HS-27A (cell line): ENCODE measurements at places on chromosomes 2 and 18.

- DNase-seq, result no peak
Measured at GRCh38 chr2:71669628-71670429, 216.5 kb downstream of the DYSF start.

DNA sequence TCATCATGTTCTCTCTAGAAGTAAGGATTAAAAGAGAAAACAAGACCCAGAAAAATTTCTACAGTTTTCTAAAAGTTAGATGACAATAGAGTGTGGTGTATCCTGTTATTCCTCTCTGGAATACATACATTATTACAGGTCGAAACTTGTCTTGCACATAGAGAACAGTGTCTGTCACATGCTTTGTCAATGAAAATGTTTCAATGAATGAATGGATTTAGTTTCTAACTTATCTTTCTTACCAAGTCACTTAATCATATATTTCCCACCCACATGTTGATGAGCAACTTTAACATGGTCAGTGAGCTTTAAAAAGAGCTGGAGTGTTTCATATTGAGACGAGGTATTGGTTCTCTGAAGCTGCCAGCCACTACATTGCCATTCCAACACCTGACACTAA, 4.3 kb downstream of the DSG4 start:
- DNase-seq, result no peak

GRCh38 chr2:4597400-4597799, 894.0 kb downstream of the DCDC2C start:
- DNase-seq, result no peak

GRCh38 chr2:62195421-62196277, at the start of gene B3GNT2:
B3GNT2 (plus strand) TSS chr2:62196115; CDS start chr2:62222221, 26,106 bp downstream.
- DNase-seq, result no peak

GRCh38 chr2:204261846-204262245, 283.4 kb upstream of the PARD3B start:
- DNase-seq, result no peak

DNA sequence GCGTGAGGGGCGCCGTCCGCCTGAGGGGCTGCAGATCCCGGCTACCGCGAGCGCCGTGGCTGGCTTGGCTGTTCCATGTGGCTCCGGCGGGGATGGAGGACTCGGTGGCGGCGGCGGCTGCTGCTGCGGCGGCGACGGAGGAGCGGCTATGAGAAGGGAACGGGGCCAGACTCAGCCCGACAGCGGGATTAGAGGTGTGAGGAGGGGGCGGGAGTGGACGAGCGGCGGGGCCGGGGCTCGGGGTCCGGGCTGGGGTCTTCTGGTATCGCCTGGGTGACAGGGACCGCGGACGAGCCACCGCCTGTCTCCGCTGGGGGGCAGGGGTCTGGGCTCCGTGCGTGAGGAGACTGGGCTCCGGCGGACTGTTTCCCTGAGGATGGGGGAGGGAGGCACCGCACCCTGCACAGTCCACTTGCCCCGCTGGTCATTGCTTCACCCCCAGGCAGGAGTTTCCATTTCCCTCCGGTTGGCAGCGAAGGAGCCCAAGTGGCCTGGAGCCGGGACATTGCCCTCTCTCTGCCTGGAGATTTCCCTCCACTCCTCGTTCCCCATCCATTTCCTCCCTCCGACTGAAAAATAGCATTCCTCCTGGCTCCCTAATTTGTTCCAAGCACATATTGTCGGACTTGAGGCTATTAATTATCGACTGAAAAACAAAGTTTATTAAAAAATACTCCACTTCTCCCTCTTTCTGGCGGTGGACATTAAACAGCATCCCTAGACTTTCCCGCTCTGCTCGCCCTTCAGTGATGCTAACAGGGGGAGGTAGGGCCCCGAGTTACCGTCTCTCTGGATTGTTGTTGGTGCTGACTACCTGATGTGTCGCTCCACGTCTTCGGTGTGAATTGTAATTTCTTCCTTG, 577 bp downstream of the EHBP1 start:
- no peak for DNase-seq

GRCh38 chr2:207750345-207750744, 19.4 kb downstream of the FZD5 start:
- no peak for DNase-seq

GRCh38 chr2:153802671-153803070, 69.1 kb upstream of the GALNT13 start:
- no peak for DNase-seq

DNA sequence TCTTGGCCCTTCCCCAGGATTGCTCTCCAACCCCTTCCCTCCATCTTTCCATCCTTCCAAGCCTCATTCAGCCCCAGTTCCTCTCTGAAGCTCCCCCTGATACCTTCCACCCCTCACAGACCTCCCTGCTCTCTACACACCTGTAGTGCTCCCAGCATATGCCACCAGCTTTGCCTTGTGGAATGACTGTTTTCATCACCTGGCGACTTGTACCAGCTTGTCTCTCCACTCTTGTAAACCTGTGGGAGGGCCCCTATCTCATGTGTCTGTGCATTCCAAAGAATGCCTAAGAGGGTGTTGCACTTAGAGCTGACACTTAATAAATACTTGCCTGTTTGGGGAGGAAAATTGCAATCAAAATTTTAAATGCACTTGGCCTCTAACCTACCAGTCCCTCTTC, 198.7 kb downstream of the BCL11A start:
- no peak for DNase-seq

DNA sequence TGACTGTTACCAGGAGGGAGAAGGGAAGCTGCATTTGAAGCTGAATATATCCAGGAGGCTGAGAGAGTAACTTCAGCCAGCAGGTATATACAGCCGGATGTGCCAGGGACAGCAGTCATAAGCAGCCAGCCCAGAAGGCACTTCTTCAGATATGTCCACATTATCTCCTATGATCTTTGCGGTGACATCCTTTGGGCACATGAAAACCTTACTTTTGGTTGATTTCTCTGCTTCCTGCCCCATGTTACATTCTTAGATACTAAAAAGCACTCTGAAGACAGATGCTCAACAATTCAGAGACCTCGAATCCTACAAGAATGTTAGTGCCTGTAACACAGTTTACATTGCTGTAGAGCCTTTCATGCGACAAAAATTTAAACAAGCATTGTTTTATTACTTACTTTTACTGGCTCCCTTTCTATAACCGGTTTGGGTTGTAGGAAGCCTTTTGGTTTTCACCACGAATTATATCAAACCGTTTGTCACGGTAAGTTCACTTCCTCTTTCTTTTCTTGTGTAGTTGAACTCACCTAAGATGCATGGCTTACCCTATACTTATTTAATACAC, 50.3 kb upstream of the TLK1 start:
- no peak for DNase-seq

DNA sequence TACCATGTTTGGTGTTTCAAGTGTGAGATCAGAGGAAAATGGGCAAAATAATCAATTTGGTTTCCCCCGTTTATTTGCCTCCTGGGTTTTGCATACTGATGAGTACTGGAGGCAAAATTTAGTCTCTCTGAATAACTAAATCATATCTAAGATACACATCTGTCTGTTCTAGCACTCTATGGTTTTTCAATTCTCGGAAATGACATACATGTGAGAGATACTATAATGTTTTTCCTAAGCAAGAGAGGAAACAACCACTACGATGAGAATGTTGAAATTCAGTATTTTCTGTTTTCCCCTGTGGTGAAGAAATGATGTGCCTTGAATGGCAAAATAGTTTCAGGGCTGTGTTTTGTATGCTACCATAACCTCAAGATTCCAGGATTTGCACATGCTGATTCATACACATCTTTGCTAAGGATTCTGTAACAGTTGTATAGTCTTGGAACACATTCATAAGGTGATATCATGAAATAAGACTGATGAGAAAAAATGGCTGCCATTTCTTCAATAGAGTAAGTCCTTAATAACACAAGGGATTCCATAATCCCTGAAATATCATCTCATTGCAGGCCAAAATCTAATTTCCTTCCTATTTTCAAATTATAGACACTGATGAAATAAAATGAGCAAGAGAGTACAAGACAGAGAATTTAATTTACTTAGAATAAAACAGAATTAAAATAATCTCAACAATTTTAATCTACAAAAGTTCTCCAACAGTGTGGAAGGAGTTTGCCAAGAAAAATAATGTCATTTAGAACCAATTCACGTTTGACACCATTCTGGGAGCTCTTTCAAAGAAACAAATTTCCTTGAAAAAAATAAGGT, 316.6 kb downstream of the FIGN start:
- DNase-seq, result no peak

- DNase-seq, result no peak
Measured at GRCh38 chr2:86336675-86337243, 667 bp downstream of the REEP1 start.

DNA sequence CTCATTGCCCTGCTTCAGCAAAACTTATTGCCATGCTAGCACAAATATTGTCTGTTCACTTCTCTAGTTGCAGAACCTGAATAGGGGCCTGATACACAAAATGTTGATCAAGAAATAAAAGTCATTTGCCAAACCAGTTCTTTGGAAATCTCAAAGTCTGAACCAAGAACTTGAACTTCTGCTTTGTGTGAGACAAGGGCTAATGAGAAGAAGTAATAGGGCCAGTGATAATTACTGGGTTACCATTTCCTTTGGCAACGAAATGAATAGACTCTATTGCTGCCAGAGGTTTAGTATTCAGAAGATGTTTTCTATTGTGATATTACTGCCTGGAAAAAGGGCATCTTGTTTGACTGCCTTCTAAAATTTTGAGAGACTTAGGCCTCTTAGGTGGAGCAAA, 35.0 kb downstream of the TMEFF2 start:
- DNase-seq, result no peak

DNA sequence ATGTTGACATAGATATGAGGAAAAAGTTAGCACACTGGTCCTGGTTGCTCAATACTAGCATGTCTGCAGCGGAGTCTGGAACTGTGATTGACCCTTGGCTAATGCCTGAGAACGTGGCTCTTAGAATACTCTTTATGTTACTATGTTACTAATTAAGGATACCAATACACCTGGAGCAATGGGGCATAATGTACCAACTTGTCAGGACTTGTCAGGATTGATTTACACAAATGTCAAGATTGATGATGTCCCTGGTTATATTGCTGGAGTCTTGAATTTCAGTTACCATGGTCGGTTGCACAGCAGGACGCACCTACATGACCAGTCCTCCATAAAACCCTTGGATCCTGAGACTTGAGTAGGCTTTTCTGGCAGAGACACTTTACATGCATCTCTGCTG, 810.9 kb downstream of the CPS1 start:
- no peak for DNase-seq

- DNase-seq, result no peak
Measured at GRCh38 chr2:26986576-26986975, 16.1 kb downstream of the MAPRE3 start.

DNA sequence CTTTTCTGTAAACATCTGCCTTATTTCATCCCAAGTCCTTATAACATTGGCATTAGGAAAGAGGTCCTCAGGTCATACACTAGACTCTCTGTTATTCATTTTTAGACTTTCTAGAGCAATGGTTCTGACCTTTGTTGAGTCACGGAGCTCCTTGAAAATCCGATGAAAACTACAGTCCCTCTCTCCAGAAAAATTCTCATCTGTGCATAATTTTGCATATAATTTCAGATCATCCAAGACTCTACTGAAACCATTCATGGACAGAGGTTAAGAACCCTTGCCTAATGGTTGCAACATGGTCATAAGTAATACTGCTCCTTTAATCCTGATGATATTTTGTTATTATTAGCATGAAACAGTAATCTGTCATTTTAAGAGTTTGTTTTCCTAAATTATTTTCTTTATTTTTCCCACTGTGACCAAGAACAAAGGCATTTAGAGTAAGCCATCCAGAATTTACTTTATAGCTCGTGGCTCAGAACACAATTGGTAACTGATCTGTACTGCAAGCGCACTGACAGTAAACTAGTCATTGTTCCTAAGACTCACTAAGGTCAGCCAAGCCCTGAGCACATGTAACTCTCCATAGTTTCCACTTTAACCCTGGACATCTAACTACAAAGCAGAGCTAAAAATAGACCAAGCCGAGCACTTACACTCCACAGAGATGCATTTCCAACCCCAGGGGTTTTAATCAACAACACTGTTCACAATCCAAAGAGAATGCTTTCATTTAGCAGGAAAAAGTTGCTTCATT, 8.4 kb downstream of the MYOM1 start:
- no peak for DNase-seq

GRCh38 chr2:120944575-120944974, 208.9 kb downstream of the GLI2 start:
- DNase-seq, result no peak

- DNase-seq, result no peak
Measured at GRCh38 chr2:182283512-182283911, 143.3 kb downstream of the PDE1A start.

DNA sequence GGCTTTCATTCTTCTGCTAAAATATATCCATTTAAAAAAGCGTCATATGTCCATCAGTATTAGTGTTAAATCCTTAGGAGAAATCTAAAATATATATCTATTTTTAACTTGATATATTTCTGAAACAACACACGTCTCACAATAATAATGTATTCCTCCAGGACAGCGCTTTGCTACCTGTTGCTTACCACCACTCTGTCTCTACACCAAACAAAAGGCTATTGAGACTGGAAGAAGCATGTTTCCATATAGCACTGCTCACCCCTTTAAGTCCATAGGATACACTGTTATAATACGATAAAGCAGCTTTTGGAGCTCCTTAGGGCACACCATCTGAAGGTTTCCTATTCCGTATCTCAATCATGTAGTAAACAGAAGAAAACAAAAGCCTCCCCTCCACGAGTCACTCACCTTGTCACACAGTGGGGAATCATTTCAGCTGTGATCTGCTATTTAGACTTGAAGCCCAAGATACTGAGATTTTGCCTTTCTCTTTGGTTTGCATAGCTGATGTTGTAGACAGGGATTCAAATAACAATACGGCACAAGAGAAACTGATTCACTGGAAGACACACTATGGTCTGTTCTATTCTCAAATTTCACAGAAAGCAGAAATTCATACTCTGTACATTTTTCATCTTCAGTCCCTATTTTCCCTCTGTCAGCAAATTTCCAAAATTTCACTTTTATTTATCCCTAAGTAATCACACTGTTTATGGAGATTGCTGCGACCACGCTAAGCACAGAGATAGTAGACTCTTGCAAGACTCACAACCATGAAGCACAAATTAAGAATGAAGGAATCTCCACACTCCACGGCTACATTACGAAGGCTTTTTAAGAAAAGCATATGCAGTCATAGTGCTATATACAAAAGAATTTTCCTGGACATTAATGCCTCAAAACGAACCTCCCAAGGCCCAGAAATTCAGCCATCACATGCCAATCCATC, 187.1 kb downstream of the TCF4 start:
- no peak for DNase-seq

- no peak for DNase-seq
Measured at GRCh38 chr2:174623106-174623637, 25.6 kb upstream of the WIPF1 start.

DNA sequence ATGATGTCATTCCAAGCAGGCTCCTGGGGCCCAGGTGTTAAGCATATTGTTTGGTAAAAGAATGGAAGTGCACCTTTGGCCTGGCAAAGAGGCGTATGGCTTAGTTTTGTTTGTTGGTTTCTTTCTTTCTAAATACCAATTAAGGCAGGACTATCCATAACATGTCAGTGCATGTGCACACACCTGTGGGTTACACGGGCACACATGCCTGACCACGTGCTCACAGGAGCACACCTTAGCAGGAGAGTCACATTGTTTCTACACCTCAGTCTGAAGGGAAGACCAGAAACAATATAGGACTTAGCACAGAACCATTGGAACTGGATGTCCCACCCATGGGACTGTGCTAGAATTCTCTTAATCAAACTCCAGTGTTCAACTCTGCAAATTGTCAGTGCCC, 127.8 kb downstream of the FBXO15 start:
- DNase-seq, result no peak

GRCh38 chr2:209523867-209524266, 100.0 kb downstream of the MAP2 start:
- no peak for DNase-seq
